ENCODE measurements at places on chromosomes 12 and 14.

DNA sequence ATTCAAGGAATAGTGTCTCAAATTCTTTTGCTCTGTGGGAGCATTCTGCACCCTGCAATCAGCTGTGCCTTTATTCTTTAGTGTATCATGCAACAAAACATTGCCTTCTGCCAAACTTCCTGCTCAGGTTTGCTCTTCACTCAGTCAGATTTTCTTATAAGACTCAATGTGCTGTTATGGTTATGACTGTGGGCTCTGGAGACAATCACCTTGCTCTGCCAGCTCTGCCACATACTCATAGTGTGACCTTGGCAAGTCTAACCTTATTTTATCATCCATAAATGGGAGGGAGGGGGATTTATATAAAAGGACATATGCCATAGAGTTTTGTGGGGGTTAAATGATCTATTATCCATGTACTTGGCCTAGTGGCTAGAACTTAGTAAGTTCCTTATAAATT, 51.3 kb downstream of the SRGAP1 start:
- DNase-seq: no peak

GRCh38 chr12:29970501-29970900, 186.8 kb upstream of the TMTC1 start:
- DNase-seq: no peak

DNA sequence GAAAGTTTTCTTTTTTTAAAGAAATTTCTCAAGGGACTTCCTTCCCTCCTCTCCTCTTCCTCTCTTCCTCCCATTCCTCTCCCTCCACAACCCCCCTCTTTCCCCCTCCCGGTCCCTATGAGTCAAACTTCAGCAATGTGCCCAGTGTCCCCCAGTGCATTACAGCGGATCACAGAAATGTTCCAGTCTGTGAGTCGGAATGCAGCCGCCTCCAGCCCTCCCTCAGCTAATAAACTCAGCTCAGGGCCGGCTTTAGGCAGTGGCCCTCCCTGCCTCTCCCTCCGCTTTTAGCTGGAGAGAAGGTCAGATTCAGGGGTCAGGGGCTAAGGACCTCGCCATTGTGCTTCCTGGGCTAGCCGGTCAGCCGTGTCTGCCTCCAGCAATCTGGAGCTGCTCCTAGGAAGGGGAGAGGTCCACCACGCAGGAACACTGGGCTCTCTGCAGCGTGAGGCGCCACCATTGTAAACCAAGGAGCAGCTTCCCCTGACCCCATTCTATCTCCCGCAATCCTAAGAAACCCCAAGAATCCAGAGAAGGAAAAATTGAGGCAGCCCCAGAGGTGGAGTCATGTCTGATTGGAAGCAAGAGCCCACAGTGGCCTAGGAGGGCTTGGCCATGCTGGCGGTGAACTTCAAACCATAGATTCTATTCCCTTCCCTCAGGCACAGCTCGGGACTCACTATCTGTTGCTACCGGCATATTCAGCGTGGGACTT, 1.1 kb upstream of the HDAC7 start:
- peak; percentile 95 for DNase-seq

DNA sequence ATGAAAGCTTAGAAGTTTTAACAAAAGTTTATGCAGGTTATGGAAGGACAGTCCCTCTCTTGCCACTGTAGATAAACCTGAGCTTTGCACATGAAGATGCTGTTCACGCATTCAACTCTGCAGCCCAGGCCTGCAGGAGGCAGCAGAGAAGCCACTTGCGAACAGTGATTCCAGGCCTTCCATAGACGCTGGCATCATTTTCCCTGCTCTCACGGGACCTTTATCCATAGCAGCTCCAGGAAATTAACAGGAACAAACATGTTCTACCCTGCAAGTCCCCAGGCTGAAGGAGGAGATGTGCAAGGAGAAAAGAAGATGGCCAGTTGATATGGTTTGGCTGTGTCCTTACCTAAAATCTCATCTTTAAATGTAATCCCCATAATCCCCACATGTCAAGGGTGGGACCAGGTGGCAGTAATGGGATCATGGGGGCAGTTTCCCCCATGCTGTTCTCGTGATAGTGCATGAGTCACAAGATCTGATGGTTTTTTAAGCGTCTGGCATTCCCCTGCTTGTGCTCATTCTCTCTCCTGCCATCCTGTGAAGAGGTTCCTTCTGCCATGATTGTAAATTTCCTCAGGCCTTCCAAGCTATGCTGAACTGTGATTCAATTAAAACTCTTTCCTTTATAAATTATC, 2.0 kb downstream of the ERP27 start:
- no peak for DNase-seq

DNA sequence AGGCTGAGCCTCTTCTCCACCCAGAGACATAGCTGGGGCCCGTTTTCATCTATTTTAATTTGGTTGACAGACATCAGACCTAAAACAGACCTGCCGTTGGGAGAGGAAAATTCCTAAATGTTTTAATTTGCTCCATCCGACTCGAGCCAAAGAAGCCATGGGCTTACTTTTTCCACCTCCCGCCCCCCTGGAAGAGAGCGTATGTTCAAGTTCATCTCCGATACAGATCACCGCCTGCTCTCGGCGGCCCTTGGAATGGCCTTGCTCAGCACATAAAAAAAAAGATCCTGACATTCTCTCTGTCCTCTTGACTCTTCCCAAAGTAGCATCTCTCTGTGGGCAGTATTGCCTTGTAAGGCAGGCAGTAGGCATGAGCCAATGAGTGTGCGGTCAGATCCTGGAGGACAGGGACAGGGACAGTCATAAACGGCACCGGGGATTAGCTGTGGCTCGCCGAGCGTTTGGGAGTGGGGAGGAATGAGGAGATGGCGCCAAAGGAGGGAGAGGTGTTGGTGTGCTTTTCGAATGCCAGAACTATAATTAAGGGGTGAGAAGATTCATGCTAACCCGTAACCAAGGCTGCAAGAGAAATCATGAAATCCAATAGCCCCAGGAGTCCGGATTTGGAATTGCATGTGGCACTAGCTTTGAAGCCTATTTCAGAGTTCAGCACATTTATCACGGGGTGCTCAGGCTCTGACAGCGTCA, 47.9 kb upstream of the MEG3 start:
- DNase-seq: no peak

GRCh38 chr14:87251011-87251410, 742.0 kb downstream of the GALC start:
- DNase-seq: no peak

DNA sequence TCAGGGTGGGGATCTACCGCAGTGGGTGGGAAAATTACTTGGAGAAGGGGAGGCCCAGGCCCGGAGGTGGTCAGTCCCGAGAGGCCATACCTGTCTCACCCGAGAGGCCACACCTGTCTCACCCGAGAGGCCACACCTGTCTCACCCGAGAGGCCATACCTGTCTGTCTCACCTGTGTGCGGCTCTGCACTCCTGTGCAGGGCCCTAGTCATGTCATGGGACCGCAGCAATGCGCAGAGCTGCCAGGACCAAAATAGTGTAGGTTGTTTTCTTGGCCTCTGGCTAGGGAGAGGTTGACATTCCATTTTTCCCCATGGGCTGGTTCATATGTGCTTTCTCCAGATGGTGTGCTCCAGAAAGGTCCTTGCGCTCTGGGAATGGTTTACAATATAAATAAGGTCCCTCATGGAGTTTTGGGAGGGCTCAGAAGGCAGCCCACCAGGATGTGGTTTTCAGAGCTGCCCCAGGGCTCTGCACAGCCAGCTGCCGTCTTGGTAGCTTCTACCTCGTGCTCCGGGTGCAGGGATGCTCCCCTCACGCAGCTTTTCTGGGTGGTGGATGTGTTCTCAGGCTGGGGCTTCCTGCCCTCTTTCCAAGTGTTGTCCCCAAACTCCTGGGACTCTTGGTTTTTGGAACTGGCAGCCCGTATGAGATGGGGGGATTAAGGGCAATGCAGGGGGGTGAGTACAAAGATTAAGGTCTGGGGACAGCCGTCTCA, 58.2 kb downstream of the CACNA1C start:
- no peak for DNase-seq

- no peak for DNase-seq
These were observed 8.6 kb downstream of the BRAP start for GRCh38 chr12:111677186-111677585.

GRCh38 chr14:23520899-23521533, 30.5 kb downstream of the ZFHX2 start:
- DNase-seq: no peak

DNA sequence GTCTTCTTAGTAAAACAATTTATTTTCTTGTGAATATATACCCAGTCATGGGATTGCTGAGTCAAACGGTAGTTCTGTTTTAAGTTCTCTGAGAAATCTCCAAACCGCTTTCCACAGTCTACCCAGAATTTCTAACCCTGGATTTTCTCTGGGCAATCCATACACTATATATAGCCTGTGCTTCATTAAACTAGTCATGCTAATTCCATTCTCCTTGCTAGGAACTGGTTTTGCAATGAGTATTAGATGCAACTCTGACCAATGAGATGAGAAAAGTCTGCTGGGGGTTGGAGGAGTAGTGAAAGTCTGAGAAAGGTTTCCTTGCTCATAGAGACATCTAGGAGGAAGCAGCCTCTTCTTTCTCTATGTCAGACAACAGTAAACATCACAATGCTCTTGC, 196.1 kb upstream of the CDKN3 start:
- peak; percentile 64 for DNase-seq

GRCh38 chr14:41022932-41023331, 583.7 kb upstream of the LRFN5 start:
- DNase-seq: no peak

DNA sequence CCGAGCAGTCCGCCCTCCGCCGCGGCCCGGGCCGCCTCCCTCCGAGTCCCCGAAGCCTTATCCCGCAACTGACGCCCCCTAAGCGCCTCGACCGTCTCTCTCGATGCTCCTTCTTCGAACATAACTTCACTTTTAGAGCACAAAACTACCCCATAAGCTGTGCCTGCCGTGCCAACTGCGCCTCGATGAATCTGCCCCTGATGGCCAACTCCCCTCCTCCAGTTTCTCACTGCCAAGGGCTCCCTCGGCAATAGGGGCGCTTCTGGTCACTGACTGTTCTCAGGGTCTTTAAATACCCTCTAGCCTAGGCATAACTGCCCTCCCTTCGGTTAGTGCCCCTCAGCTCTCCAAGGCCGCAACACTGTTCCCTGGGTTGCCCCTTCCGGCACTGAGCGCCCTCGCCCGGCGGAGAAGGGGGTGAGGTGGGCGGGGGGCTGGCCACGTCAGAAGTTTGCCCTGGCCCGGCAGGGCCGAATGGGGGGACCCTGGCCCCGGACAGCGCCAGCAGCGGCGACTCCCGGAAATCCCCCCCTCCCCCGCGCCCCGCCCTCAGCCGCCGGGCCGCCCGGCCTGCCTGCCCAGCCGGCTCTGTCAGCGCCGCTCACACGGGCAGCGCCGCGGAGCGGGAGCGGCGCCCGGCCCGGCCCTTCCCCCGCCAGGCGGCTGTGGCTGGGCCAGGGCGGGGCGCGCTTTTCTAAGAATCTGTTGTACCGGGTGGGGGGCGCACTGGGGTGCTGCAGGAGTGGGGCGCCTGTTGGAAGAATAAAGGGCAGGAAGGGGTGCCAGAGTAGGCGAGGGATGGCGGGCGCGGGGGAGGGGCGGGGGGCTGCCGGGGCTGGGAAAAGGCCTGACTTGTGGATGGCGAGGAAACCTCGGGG, 10.6 kb downstream of the RARG start:
- peak; percentile 87 for DNase-seq

GRCh38 chr14:34232790-34233189, 229.2 kb downstream of the SPTSSA start:
- no peak for DNase-seq

DNA sequence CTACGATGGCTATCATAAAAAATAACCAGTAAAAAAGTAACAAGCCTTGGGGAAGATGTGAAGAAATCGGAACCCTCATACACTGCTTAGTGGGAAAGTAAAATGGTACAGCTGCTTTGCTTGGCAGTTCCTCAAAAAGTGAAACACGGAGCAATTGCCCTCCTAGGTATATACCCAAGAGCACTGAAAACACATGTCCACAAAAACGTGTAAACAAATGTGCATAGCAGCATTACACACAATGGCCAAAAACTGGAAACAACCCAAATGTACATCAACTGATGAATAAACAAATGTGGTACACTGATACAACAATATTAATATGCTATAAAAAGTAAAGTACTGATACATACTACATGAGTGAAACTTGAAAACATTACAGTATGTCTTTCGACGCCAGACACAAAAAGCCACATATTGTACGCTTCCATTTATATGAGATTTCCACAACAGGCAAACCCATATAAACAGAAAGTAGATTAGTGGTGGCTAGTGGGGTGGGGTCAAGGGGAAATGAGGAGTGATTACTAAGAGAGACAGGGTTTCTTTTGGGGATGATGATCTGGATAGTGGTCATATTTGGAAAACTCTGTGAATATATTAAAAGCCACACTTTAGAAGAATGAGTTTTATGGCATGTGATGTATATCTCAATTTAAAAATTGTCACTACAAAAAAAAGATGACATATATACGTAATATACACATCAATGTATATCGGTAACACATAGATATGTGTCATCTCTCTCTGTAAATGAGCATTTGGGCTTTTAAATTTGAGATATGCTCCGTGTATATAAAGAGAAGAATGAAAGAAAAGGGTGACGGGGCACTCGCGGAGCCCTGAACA, 996 bp downstream of the SLC41A2 start:
- DNase-seq: no peak

GRCh38 chr12:121297435-121297991, 1.0 kb upstream of the CAMKK2 start:
- DNase-seq: peak; percentile 74
